ENCODE measurements at places on chromosomes 2 and 18.
A peak's percentile ranks its signal among the peaks of the same experiment; 100 is the strongest.

- peak; percentile 25 for DNase-seq
Observed at GRCh38 chr2:108182489-108182888, 57.3 kb upstream of the SULT1C3 start.

- no peak for DNase-seq
Observed at GRCh38 chr2:4979111-4979510, 713.1 kb upstream of the SOX11 start.

- no peak for DNase-seq
Observed at GRCh38 chr2:33409417-33409955, 67.0 kb upstream of the RASGRP3 start.

DNA sequence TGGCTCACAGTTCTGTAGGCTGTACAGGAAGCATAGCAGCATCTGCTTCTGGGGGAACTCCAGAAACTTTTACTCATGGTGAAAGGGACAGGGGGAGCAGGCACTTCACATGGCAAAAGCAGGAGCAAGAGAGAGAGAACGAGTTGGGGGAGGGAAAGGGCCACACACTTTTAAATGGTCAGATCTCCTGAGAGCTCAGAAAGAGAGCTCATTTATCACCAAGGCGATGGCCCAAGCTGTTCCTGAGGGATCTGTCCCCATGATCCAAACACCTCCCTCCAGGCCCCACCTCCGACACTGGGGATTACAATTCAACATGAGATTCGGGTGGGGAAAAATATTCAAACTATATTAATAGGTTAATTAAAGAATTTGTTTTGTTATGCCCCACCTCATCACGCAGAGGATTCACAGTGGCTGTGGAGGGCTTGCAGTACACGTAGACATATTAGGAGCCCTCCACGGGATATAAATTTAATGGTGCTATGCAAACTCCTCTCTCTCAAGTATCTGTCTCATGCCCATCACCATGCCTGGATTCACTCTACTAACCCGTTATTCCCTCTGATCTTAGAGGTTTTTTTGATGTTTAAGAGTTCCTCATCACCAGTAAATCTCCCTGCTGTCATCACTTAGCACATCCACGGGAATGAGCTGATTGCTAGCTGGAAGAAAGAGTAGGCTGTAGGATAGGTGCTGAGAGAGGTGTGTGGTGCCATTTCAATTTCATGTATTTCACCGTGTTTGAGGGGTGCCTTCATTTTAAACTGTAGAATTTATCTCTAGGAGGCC is 84.5 kb upstream of the ARHGAP28 start:
- no peak for DNase-seq

Data from NCI-H510A treated with DMSO at 0.1 percent for 48 hours (cell line).